Fibroblast of skin of abdomen (primary cell): ENCODE measurements at places on chromosomes 2 and 18.

- DNase-seq = no peak
Observed at GRCh38 chr2:238649936-238650518, 197.9 kb upstream of the TWIST2 start.

DNA sequence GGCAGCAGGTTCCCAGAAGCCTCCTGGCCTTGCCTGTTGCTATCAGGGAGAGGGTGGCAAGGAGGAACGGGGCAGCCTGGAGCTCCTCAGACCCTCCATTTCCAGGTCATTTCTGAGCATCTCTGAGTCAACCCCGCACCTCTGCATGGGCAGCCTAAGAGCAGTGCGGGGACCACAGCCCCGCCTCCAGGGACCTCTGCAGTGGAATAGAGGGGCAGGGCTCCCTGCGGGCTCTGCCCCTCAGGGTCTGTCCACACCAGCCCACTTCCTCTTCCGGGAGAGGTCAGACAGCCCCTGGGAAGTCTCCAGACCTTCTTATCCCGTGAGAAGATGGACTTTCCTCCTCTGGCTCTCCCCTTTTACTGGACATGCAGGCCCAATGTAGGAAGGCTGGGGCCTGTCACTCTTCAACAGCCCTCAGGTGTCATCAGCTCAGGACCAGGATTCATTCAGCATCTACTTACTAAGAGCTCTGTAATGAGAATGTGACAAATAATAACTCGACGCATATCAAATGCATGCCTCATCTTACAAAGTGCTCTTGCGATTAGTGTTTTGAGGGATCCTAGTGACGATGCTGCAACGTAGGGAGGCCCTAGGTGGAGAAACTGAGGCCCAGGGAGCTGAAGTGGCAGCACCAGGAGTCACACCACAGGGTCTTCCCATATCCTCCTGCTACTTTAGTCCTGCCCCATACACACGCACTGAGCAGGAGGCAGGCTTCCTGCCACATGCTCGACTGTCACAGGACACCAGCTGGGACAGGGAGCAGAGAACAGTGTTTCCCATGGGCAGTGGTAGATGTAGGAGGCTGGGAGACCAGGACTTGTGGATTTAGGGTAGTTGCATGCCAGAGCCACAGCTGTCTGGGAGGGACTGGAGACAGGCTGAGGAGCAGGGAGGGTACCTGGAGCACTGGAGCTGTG is 28.0 kb downstream of the SH2D6 start:
- no peak for DNase-seq

- DNase-seq = no peak
Observed at GRCh38 chr2:112754564-112754963, 9.8 kb downstream of the CKAP2L start.

GRCh38 chr2:15640784-15641183 is 49.1 kb downstream of the DDX1 start:
- DNase-seq = no peak

DNA sequence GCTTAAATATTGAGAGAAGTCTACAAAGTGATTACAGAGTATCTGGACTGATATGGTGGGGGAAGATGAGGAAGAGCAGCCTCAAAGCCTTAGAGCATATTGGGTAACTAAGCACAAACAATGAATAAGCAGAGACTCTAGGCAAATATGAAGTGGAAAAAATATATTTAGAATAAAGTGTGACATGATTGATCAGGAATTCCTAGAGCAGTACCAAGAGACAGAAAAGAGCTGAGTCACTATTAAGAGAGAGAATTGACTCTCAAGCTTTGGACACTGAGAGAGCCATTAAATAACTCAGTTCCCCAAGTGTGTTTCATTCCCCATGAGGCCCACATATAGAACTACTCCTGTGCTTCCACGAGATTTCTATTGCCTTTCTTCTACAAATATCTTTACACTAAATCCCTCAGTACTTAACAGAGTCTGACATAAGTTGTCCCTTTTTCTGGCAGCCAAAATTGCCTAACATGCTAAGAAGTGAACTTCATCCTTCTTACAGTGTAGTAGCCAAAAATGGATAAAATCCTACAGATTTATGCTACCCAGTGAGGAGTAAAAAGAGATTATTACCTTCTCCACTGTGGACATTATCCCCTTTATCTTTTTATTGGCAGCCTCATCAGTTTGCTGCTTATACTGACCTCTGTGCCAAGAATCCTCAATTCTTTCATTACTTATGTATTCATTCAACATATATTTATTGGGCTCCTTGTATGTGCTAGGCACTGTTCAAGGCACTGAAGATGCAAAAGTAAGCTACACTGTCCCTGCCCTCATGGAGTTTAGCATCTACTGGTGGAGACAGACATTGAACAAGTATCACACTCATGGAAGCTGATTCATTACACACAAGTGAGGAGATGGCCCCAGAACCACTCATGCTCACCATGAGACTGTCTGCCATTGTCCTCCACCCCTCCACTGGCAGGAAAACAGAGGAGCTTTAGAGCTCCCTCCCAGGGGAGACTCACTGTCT is 45.4 kb downstream of the SLC40A1 start:
- DNase-seq = peak; percentile 74

GRCh38 chr2:203673933-203674332 is 32.5 kb upstream of the CD28 start:
- peak; percentile 40 for DNase-seq

- peak; percentile 45 for DNase-seq
Observed at GRCh38 chr2:215436705-215437565, 1.1 kb upstream of the FN1 start.

- no peak for DNase-seq
Observed at GRCh38 chr2:239247401-239248245, 153.2 kb downstream of the HDAC4 start.

DNA sequence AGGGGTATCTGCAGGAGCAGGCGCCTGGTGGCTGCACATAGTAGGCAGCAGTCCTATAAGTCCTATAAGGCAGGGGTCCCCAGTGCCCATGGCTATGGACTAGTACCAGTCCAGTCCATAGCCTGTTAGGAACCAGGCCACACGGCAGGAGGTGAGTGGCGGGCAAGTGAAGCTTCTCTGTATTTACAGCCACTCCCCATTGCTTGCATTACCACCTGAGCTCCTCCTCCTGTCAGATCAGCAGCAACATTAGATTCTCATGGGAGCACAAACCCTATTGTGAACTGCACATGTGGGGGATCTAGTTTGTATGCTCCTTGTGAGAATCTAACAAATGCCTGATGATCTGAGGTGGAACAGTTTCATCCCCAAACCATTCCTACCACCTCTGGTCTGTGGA is 33.1 kb downstream of the STK25 start:
- DNase-seq = no peak

DNA sequence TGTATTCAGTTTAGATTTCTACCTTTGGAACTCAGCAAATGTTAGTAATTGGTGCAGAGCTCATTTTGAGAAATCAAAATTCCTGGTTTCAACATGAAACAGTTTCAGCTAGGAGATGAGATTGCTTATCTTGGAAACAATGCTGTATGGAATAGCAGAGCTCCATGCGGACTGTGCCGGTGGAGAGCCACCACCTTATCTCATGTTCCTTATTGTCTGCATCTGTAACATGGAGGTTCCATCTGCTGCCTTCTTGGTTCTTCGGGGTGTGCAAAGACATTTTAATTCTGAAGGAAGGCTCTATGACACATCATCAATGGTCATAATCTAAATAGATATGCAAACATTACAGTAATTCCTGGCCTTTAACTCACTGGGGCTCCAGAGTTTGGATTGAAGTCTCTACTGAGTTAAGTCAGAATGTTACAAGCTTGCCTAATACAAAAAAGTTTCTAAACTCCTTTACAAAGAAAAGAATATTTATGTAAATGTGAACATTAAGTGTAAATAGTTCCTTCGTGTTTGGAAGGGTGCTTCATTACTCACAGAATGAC is 65.3 kb downstream of the PRKRA start:
- DNase-seq = no peak

DNA sequence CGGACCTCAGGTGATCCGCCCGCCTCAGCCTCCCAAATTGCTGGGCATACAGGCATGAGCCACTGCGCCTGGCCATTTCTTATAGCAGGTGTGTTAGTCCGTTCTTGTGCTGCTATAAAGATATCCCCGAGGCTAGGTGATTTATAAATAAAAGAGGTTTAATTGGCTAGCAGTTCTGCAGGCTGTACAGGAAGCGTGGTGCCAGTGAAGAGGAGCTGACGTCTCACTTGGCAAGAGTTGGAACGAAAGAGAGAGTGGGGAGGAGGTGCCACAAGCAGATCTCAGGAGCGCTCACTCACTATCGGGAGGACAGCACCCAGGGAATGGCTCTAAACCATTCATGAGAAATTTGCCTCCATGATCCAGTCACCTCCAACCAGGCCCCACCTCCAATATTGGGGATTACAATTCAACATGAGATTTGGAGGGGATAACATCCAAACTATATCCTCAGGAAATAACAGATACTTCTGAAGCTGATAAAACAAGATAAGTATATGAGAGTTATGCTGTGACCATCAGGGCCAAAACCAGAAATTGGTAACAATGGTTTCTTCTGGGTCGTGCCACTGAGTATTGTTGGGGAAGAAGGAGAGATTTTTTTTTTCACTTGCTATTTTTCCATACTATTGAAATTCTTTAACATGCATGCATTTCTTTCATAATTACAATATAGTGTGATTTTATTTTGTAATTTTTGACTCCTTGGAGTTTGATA is 7.4 kb upstream of the RMC1 start:
- no peak for DNase-seq

DNA sequence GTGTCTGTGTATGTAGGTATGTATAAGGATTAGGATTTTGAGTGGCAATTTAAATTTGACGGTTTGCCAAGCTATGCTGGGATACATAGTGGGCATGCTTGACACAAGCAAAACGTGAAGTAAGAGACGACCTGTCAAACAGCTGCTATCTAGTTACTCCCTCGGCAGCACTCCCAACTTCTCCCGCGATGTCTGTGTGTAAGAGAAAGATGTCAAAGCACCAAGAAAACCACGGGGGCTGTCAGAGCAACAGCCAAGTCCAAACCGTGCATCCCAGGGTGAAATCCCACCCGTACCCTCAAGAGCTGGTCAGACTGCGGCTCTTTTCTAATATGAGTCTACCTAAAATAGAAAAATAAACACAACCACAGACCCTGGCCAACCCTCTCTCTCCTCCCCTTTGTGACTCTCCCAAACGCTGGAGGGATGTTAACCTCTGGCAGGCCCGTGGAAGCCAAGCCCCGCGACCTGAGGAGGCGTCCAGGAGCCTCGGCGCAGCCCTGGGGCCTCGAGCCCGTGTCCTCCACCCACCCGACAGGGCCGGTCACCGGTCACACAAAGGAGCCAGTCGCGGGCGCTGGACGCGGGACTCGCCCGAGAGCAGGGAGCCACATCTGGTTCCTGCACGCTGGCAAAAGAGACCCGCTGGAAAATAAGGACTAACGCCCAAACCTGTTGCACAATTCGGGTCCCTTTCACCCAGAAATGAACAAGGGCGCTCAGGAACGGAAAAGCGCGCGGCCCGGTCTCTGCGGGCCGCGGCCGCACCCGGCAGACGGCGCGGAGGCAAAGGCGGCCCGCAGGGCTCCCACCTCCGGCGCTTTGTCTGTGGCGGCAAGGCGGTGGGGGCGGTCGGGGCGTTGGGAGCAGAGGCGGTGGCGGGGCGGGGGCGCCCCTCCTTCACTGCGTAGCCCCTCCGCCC is 925 bp downstream of the SESTD1 start:
- DNase-seq = peak; percentile 61

GRCh38 chr2:7703543-7704144 is 786.4 kb downstream of the RNF144A start:
- DNase-seq = no peak

- peak; percentile 97 for DNase-seq
Observed at GRCh38 chr2:43221763-43222474, 4.5 kb downstream of the ZFP36L2 start.
